ENCODE measurements at places on chromosomes 3 and 15. TPM values are rescaled to one million over a fixed set of nuclear protein-coding genes. Genes with fewer than 3 reads are reported as not detected.

Gene PLA2G4B
- polyA plus RNA-seq, result 38.5 TPM

Gene ASB14
- polyA plus RNA-seq, result not detected

Gene GP9
- not detected for polyA plus RNA-seq

Gene PPP1R14D
- polyA plus RNA-seq, result 4.1 TPM

Gene MYRIP
- polyA plus RNA-seq, result 4.4 TPM

Gene NOP10
- polyA plus RNA-seq, result 268 TPM

Gene PLA2G4F
- 3.8 TPM for polyA plus RNA-seq

Gene TMCO5A
- polyA plus RNA-seq, result not detected

DNA sequence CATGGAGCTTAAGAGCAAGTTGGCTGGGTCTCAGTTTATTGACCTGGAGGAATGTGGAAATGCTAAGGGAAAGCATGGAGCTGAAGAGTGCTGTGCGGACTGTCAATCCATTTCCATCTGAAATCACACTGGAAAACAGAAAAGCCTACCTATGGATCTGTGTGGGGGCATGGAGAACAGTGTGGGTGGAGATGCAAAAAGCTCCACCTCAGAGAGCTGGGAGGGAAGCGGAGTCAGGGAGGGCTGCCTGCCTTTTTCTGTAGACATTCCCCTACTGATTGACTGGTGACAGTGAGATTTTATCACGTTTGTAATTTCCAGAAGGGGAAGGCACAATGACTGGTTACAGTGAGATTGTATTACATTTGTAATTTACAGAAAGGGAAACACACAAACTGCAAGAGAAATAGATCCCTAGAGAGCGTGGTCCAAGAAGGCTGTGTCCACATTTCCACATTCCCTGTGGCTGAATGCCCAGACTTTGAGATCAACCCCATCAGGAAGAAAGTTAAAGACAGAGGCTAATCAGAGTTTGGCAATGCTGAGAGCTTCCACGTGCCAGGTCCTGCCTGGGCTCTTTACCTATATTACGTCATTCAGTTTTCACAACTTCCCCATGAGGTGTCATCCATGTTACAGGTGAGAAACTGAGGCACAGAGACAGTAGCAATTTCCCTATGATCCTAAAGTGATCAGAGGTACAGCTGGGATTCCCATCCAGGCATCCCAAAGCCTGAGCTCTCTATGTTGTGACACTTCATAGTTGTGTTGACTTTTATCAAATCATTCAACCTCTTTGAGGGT is 67.7 kb upstream of the NSMCE3 start:
- DNase-seq, result peak; percentile 71

DNA sequence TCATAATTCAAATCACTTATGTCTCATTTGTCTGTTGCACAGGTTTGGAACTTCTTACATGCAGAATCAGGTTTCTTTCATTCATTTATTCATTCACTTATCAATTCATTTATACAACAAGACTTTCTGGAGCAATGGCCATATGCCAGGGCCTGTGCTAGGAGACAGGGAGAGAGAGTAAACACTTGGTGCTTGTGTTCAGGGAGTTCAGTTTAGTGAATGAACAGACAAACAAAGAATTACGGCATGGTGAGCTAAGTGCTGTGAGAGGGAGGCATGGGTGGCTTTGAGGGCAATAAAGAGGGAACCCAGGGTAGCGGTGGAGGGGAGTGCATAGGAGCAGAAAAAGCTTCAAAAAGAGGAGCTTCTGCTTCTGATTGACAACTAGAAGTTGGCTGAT is 8.5 kb upstream of the IREB2 start:
- peak; percentile 73 for DNase-seq

- DNase-seq, result peak; percentile 82
Measured at GRCh38 chr3:176814285-176814684, 383.0 kb downstream of the TBL1XR1 start.

GRCh38 chr3:154795582-154795981 is 284.5 kb upstream of the MME start:
- peak; percentile 3 for DNase-seq

GRCh38 chr3:194532591-194532990 is 45.8 kb upstream of the ATP13A3 start:
- DNase-seq, result no peak

DNA sequence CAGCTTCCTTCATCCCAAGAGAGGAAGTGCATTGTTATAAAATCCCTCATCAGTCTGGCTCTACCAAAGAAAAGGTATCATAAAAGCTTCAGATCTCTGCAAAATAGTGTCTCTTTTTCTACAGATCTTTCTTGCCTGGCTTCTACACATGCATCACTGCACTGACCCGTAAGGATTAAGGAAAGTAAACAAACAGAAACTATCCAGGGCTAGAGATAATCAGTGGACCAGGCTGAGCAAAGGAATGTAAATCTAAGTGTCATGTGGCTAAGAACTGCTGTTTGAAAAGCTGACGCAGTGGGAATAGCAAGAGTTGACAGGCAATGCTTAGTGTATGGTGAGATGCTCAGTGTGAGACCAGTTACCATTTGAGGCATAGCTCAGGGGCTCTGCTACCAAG is 339.7 kb downstream of the IL5RA start:
- DNase-seq, result peak; percentile 42

DNA sequence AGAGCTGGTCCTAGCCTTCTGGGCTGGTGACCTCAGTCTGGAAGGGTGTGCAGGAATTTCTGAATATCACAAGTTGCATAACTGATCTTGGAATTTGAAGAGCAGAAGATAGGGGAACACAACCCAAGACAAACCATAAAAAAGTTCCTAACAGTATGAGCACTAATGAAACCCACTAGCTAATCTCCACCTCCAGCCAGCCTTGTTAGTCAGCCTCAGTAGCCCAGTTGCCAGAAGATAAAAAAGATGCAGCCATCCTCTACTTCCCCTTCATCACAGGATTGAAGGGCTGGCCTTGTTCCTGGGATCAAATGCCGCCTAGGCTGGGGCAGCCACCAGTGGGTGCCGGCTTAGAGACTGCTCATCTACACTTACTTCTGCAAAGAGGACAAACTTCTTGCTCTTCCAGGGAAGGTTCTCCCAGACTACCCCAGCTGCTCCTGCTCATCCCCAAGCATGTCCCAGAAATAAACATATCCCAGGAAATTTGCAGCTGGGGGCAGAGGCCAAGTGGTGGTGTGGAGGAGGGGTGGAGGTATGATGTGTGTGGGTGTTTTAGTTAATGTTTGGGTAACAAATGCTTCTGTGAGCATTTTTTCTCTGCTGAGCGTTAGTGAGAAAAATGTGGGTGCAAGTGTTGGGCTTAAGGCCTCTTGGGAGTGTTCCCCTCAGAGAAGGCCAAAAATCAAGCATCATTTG is 9.2 kb upstream of the ITGA11 start:
- DNase-seq, result no peak

DNA sequence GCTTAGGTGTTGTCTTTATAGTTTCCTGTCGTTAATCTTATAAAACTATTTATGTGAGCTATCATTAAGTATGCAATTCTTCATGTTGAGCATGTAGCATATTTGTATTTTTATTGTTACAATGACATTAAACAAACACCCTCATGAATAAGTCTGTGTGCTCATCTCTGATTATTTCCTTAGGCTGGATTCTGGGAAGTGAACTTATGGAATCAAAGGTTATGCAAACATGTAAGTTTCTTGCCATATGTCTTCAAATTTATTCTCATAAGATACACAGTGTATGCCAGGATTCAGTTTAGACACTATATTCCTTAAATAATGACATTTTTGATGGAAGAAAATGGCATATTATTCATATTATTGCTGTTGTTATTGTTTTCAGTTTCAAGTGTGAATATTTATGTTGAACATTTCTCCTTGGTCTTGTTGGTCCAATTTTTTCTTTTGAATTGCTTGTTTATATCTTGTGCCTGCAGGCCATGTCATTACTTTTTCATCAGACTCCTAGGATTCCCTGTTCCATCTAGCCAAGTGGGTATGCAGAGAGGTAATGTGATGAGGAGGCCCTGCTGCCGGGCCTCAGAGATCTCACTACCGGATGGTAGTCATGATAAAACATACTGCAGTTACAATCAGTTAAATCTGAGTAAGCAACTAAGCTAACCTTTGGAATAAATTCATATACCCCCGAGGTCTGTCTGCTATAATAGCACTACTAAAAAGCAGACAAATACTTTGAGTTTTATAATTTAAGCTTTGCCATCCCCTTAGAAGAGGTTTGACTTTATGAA is 684.3 kb upstream of the SGO1 start:
- DNase-seq, result no peak

- DNase-seq, result peak; percentile 85
Measured at GRCh38 chr3:12999147-13000140, 73.8 kb downstream of the IQSEC1 start.

DNA sequence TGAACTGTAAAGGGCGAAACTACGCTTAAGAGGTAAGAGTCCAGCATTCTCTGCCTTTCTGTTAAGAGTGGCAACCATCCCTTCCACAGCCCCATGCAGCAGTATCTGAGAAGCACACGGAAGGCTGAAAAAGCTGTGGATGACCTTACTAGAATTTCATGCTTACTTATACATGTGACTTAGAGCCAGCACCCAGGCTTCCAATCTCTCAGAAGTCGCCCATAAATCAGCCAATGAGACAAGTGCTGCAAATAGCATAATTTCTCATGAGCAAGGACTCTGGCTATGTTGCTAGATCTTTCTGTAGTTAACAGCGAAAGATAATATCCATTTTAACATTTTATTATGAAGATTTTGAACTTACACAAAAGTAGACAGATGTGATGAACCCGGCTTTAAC is 65.3 kb downstream of the IGF2BP2 start:
- peak; percentile 32 for DNase-seq

DNA sequence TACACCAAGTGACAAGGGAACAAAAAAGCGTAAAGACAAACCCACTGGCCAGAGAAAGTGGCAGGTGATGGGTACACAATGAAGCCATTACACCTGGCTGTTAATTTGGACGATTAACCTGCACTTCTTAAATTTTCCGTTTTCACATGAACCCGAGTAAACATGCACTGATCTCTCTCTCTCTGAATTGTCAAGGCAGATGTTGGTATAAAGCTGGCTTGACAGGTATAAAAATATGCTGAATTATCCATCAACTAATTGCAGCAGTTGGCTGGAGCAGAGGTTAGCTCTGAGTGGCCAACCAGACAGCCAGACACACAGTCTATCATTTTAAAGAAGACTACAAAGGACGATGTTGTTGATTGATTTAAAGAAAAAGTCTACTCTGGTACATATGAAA is 561.7 kb upstream of the ALCAM start:
- DNase-seq, result peak; percentile 20

- no peak for DNase-seq
Measured at GRCh38 chr3:120497336-120497735, 46.5 kb upstream of the FSTL1 start.

- no peak for DNase-seq
Measured at GRCh38 chr3:128133273-128133883, 9.8 kb upstream of the RUVBL1 start.

DNA sequence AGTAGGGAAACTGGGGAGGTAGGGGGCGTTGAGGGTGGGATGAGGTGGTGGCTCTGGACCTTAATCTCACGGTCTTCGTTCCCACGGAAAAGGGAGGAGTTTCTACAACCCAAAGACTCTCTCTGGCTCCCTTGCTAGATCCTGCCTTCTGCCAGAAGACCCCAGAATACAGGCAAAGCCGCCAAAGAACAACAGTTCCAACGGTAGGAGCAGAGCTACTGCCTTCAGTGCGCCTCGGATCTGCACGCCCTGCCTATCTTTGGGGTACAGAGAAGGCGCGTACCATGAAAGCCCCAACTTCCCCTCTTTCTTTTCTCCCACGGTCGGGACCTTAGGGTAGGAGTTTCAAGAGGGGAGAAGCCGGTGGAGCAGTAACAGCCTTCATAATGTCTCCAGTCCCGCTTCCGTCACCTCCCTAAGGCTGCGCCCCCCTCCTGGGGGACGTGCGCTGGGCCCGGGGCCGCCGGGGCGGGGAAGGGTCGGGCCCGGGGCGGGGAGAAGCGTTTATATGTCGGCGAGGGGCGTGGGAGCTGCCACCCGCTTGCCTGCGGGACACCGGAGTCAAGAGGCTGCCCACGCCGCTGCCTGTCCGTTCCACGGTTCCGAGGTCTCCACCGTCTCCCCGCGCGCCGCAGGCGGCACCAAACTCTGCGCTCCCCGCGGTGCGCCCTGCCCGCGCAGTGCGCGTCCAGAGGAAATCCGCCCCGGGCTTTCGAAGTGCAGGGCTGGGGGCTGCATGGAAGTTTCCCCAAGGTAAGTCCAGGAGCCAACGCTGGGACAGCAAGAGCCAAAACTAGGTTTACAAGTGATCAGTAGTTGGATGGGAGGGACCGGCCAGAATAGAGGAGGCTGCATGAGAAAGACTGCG is at the start of gene COL6A6:
COL6A6 (plus strand) TSS at position 533 of the 868 bp plus-strand sequence. CDS start 43,188 bp downstream, outside the sequence.
- peak; percentile 35 for DNase-seq

GRCh38 chr15:78850352-78850751 is 22.3 kb upstream of the MORF4L1 start:
- DNase-seq, result no peak

- no peak for DNase-seq
Measured at GRCh38 chr3:168858327-168858726, 762.6 kb upstream of the GOLIM4 start.

DNA sequence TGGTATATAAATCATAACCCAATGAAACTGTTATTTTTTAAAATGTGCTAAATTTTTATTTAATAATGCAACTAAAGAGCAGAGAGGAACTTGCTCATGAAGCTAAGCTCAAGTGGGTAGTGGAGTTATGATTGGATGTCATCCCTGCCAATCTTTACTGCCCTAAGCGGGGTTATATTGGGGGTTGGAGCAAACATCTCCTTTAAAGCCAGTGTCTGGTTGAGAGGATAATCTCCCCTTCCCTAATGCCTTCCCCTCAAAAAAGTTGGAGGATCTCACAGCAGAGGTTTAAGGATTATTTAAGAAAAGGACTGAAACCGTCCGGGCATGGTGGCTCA is 32.1 kb upstream of the CLASP2 start:
- DNase-seq, result no peak

DNA sequence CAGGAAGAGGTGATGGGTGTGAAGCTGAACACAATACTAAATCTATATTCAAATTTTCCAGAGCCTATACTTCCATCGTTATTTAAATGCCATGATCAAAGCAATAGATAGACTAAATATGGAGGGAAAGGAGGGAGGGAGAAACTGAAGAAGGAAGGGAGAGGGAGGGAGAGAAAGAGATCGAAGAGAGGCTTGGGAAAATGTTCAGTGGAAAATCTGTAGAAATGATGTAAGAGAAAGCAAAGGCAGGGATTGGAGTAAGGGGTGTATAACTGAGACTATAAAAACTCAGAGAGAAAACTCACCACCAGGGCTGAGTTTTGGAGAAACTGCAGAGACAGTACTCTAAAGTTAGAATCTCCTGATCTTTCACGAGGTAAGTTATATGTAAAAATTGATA is at the start of gene OSTN:
OSTN (plus strand) TSS at position 310 of the 400 bp plus-strand sequence. CDS start 13,292 bp downstream, outside the sequence.
- no peak for DNase-seq

DNA sequence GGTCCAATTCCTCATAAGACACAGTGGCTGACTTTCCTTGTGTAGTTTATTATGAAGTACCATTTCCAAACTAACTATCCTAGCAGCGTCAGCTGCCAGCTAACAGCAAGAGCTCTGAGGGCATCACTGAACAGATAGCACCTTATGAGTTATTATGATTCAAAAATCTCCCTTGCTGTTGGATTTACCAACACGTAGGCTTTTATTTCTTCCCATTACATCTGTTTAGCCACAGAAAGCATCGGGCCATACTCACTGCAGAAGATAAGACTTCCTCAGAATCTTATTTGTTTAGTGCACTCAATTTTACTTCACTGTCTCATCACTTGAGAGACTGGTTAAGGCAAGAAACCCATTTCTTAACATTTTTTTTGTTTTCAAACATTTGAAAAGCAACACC is 16.2 kb downstream of the CLDN1 start:
- no peak for DNase-seq

Data from stomach (tissue), 19 donors.